ENCODE measurements at places on chromosomes 6 and 20.

GRCh38 chr20:6116758-6117157 lies 6.1 kb downstream of the FERMT1 start:
- DNase-seq, result no peak

GRCh38 chr20:25032065-25032477 lies 25.9 kb downstream of the ACSS1 start:
- peak; percentile 21 for DNase-seq

DNA sequence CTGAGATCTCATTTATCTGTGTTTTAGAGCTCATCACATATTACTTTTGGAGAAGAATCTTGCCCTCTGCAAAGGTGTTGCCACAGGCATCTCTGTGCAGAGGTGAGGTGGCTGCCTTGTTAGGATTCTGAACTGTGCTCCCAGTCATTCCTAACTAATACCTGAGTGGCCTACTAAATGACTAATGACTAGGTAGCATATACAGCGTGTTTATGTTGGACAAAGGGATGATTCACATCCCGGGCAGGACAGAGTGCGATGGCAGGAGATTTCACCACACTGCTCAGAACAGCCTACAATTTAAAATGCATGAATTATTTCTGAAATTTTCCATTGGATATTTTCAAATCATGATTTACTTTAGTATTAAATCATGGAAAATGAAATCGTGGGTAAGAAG lies 23.1 kb upstream of the CGA start:
- DNase-seq, result no peak

DNA sequence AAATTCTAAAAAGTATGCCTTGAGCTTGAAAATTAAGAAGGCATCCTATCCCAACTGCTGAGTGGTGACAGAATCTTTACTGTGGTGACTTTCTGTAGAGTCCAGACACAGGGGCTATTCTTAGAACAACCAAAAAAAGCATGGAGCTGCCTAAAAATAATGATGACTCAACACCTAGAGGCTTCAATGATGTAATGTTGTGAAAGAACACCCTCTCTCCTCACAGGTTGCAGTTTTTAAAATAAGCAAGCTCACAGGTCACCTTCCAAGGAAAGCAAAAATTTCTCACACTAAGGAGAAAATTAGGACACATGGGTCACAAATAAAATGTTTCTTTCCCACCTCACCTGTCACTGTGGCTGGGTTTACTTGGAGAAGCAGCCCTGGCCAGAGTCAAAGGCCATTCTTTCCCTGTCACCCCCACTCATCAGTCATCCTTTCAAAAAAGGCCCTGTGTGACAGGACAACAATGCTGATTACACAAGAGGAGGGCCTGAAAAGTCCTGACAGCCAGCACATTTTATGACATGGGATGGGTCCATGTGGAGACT lies 53.5 kb downstream of the RCAN2 start:
- no peak for DNase-seq

GRCh38 chr6:44624936-44625573 lies 237.5 kb downstream of the CDC5L start:
- no peak for DNase-seq

- DNase-seq, result no peak
Measured at GRCh38 chr6:90586546-90586835, 381 bp downstream of the MAP3K7 start.

DNA sequence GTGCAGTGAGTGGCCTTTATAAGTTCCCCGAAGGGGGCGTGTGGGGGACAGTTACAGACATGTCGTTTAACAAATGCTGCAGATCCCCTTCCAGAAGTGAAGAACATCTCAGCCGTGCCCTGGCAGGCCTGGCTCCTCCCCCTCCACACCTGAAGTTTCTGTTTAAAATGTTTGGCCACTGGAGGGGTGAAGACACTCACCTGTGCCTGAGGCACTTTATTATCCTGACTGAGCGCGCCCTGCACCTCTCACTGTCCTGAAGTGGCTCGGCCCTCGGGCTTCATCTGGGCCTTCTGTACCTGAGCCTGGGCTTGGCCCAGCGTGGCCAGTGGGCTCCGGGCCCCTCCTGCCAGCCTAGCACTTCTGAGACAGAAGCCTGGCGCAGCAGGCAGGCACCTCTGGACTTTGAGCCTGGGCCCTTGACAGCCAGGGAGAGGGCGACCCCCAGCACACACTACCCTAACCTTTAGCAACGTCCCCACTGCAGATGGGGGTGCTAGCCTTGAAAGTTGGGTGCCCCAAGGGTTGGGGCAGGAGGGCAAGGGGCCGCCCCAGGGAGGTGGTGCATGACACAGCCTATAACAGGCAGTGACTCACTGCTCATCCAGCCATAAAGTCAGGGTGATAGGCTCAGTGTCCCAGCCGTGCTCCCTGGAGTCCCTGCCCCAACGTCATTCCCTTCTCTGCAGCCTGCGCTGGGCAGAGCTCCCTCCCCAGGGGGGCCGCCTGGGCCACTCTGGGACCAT lies 13.6 kb upstream of the GATA5 start:
- DNase-seq, result no peak

- no peak for DNase-seq
Measured at GRCh38 chr6:93079061-93079460, 340.3 kb downstream of the EPHA7 start.

GRCh38 chr20:13913572-13913971 lies 76.8 kb downstream of the SEL1L2 start:
- DNase-seq, result no peak

DNA sequence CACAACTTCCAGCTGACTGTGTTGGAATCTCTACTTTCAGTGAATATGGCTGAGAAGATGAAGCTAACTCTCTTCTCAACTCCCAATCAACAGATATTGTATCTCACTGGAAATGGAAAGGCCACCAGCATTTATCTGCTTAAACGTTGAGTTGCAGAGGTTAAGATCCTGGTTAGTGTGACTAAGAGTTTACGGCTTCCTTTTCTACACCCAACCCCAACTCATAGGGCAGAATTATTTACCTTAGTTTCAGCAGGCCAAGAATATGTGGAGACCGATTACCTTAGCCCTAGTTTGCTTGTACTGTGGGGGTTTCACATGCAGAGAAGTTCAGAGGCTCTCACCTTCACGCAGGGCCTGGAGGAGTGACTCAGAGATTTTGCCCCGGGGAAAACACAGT lies 1026.6 kb downstream of the EYS start:
- no peak for DNase-seq

DNA sequence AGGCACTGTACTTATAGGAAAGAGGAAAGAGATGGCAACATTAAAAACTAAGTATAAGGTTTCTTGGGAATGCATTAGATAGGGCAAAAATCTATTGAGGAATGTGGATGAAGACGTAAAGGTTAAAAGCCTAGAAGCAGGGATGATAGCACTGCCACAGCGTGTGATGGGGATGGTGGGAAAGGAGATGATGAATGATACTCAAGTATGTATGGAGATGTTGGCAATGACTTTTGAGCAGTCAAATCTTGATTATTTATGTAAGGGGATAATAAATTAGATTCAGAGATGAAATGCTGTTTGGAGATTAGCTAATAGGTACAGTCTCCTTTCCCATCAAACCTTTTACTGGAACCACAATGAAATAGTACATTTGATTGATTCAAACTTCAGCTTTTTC lies 432.8 kb downstream of the GRIK2 start:
- no peak for DNase-seq

DNA sequence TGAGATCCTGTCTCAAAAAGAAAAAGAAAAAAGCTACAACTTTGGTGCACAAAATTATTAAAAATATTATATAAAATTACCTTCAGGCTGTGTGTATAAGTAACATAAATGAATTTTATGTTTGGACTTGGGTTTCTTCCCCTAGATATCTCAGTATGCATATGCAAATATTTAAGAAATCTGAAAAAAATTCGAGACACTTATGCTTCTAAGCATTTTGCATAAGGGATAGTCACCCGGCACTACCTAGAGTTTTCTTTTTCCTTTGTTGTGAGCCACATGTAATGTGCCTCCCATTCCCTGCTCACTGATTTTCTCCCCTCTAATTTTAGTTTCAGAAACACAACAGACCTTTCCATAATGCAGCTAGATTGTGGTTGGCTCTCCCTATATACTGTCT lies 79.4 kb downstream of the NCOA3 start:
- no peak for DNase-seq

DNA sequence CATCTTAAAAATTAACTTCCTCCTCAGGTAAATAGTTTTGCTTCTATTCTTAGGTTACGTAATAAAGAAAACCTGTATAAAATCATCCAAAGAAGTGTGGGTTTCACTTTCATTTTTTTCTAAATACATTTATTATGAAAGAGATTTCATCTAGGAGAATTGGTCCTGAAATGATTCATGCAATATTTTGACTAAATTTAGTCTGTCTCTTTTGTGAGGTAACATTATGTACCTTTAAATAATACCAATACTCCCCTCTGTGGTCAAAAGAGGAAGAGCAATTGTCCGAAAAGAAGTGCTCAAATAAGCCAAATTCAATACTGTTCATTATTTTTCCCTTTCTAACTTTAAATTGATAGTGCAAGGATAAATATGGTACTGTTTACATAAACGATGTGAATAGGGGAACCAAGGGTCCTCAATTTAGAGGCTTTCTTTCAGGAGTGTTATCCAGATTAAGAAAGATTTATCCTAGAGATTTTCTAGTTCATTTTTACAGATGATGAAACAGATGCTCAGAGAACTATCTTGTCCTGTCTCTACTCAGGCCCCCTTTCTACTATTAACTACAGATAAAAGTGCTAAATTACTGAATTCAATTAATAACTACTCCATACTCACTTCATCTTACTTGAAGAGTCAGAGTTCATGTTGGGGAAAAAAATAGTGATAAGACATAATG lies 26.2 kb downstream of the CYP39A1 start:
- DNase-seq, result no peak

DNA sequence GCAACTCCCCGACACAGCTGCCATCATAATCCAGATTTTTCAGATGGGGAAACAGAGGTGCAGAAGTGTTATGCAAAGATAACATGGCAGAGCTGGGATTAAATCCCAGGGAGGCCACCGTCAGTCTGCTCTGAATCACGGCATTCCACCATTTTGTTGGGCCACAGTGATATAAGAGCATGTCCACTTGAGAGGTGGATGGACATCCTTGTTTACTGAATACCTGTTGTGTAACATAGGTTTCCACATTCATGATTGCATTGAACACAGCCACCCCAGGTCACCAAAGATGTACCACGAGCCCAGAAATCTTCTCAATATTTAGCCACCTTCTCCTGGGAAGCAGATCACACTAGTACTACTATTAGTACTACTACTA lies 191.5 kb downstream of the LRFN2 start:
- DNase-seq, result no peak

All from heart left ventricle (tissue), 16 donors.